ENCODE measurements at places on chromosomes 7 and 10. TPM values are rescaled to one million over a fixed set of nuclear protein-coding genes. Genes with fewer than 3 reads are reported as not detected.
A peak's percentile ranks its signal among the peaks of the same experiment; 100 is the strongest.

GIMAP4 gene
- 6.7 TPM for total RNA-seq

TMEM213 gene
- not detected for total RNA-seq

DNA sequence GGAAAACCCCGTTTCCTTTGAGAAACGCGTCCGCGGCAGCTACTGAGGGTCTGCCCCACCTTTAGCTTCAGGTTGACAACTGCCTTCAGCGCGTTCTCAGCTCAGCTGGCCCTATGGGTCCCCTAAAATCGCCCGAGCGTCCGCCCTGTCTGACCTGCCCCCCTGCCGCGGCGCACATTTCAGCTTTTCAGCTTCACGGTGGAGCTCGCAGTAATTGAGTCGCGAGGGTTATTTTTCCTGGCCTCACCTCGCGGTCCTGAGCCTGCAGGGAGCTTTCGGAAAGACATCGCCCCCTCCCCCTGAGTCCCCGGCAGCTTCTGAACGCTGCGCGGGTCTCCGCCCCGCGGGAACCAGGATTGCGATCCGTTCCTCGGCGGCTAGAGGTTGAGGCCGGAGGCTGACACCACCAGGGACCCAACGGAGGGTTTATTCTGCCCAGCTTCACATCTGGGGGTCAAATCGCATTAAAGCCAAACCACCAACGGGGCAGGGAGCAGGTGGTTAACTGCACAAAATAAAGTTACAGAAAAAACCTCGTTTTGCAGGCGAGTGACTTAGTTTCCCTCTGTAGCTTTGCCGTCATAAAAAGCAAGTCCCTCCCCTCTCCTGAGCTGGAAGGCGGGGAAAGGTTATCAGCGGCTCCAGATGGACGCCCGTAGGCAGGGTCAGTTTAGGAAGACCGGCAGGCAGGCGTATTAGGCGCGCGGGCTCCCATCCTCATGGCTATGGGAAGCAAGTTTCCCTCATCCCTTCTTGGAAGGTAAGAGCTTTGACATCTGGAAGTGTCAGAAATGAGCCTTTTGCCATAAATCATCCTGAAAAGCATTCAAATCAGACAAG lies 11.0 kb downstream of the TWIST1 start:
- ATAC-seq = peak; percentile 23

DNA sequence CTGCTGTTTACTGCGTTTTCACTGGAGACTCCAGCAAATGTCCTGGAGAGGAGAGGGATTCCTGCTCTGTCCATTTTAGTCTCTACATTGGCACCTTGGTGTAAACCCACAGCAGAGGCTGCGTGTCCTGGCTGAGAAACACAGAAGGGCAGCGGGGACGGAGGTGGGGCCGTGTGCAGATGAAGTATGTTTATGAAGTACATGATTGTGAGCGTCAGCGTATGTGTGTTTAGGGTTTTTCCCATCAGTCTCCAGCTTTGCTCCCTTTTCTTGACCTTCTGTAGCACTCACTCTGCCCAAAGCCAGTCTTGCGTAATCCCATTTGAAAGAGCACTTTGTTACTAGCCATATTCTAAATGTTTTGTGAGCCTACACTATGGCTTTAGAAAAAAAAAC lies 750.7 kb upstream of the SORCS1 start:
- ATAC-seq = no peak

DNA sequence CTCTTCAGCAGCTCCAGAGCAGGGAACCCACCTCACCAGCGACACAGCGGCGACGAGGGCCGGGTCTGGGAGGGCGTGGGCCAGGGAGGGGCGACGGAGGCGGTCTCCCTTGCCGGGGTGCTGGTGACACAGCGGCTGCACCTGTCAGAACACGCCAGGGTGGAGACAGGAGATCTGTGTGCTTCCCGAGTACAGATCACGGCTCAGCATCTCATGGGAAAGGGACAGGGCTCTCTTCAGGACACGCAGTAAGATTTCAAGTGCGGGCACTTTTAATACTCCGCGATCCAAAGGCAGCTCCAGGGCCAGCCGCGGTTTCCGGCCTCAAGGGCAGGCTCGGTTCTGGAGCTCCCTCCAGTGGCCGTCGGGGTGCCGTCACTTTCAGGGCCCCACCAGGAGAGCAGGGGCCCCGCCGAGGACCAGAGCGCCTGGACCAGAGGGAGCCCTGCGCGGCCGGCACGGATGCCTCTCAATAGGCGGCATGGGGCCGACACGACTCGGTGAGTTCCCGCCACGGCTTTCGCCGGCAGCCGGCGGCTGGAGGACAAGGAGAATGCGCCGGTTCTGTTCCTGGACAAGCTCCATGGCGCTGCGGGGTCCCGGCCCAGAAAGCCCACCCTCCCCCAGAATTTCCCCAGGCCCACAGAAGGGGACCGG lies 21.4 kb downstream of the GPR146 start:
- ATAC-seq = peak; percentile 89

DNA sequence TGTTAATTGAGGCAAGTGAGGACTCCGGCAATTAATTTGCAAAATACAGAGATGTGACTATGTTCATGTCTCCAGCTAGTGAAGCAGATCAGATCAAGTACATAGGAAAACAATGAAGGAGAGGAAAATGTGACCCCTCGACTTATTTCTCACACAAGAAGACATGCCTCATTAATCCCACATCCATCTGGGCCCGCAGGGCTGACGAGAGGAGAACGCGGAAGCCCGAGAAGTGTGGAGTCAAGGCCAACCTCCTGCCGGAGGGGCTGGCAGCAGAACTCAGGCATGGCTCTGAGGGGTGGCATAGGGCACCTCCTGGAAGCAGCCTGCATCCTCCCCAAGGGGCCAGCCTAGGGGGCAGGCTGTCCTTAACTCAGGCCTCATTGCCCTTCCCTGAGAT lies 54.4 kb downstream of the ZNF503 start:
- no peak for ATAC-seq

DNA sequence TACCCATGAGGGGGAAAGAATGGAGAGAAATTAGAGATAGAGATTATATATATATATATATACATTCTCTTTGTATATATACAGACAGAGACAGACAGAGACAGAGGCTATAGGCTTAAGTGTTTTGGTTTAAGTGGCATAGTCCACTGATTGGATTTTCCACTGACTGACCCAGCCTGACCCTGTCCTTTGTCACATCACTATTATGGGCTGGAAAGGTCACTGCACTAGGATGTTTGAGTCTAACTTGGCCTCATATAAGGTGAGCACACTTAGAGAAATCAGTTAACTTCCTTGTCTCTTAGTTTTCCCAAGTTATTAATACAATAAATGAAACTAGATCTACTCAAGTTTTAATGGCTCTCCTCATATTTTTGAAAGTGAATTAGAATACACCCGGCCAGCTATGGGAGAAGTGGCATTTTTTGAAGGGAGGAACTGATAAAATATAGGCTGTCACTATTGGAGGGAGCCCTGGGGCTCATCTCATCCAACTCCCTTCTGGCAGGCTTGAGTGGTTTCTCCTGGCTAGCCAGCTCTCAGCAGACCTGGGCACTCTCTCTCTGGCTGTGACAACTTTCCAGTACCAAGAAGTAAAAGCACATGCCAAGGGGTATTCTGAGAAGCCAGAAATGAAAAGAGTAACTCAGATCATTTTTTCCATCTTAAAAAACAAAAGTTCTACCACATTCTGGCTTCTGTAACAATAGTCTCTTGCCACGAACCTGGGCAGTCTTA lies 455.6 kb upstream of the ANKRD30A start:
- ATAC-seq = no peak

DNA sequence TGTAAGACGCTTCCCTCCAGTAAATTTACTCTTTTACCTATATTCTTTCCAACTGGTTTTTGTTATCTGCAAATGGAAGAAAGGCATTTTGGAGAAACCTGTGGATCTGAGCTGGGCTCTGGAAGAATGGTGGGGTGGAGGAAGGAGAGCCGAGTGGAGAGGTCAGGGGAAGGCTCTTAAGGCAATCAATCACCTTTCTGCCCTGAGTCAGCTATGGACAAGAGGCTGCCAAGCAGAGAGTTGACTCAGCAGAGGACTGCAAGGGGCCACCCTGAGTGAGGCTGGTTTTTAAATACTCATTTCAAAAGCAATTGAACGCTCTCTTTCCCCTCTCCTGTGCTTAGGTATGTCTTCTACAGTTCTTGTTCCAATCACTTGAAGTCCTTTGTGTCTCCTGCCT lies 81.8 kb downstream of the SPAG6 start:
- no peak for ATAC-seq

- ATAC-seq = no peak
Measured at GRCh38 chr7:47444376-47445098, 137.4 kb downstream of the TNS3 start.

DNA sequence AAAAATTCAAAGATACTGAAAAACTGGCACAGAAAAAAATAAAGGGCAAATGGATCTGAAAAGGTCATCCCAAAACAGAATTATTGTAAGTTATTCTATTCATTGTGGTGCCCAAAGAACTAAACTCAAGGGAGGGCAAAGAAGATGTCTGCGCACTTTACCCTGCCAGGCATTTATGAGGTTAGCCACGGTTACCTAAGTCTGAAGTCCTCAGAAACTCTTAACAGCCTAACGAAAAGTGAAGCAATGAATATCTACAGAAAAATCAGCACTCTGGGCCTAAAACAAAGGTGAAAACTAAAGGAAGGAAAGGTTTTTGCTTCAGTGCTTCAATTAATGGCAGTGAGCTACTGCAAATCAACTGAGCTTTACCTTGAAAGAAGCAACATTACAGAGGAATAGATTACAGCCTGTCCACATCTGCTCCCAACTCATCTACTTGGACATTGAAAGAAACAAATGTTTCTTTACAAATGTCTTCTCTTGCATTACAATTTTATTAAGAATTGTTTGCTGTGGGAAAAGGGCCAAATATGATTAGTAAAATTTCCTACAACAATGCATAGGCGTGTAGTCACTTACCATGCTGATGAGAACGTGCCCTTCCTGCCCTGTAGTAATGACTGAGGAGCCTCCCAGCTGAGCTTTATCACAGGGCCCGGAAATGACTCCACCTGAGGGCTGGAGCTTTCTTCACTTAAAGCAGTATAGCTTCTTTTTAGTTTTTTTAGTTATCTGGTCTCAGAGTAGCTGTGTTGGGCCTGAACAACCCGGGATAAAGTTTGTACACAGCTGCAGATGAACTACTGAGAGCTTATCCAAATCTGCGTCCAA lies at the start of gene TUBAL3:
Gene TUBAL3, minus strand, starts transcription at position 621 of the 834 bp plus-strand sequence. Its CDS starts 36 bp downstream, at position 585.
- no peak for ATAC-seq
